ENCODE measurements at places on chromosomes 7 and 10. TPM values are rescaled to one million over a fixed set of nuclear protein-coding genes. Genes with fewer than 3 reads are reported as not detected.

DNA sequence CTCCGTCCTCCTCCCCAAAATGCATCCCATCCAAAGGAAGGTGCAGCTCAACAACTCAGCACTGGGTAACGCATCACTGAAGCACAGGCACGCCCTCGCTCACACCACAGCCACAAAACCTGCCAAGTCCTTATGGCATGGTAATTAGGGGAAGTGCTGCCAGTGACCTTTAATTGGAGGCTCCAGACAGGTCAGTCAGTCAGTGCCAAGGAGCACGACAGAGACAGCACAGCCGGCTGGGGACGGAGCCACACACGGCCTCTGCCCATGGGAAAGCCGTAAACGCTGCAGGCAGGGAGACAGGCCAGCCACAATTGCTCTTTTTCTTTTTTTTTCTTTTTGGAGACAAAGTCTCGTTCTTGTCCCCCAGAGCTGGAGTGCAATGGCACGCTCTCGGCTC, 146.5 kb downstream of the MAD1L1 start:
- no peak for DNase-seq
- peaks cover 12% of the 10 kb centered on the region for H3K36me3 ChIP-seq
- H3K4me3 ChIP-seq = no peak overlapping the region
- peaks cover 2% of the 10 kb centered on the region for H3K27me3 ChIP-seq
- peaks cover 16% of the 10 kb centered on the region for H3K4me1 ChIP-seq
- H3K27ac ChIP-seq = no peak overlapping the region

- H3K4me1 ChIP-seq = no peaks in the 10 kb centered on the region
- H3K36me3 ChIP-seq = no peaks in the 10 kb centered on the region
- H3K27me3 ChIP-seq = no peaks in the 10 kb centered on the region
- H3K4me3 ChIP-seq = no peak overlapping the region
Measured at GRCh38 chr10:74640134-74640921, 186.1 kb upstream of the KAT6B start.

GRCh38 chr7:92335574-92335973, 89.8 kb downstream of the ANKIB1 start:
- DNase-seq = no peak
- H3K27me3 ChIP-seq = no peaks in the 10 kb centered on the region
- H3K4me3 ChIP-seq = no peak overlapping the region
- no peaks in the 10 kb centered on the region for H3K4me1 ChIP-seq

DNA sequence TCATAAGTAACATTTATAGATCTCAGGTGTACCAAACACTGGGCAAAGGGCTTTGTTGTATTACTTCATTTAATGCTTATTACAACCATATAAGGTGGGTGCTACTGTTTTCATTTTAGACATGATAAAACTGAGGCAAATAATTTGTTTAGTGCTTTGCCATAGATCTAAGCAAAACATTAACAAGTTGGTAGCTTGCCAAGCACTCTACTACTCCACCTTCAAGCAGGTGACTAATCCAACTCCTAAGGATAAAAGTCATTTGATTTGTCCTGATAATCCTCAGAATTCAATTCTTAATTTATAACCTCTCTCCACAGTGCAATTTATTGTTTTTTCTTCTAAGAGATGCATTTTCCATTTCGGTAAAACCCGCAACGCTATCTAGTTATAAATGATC, 646.4 kb downstream of the GRM8 start:
- DNase-seq = no peak
- H3K4me3 ChIP-seq = no peak overlapping the region
- H3K27ac ChIP-seq = no peak overlapping the region
- no peaks in the 10 kb centered on the region for H3K4me1 ChIP-seq
- no peaks in the 10 kb centered on the region for H3K27me3 ChIP-seq
- no peaks in the 10 kb centered on the region for H3K36me3 ChIP-seq

- no peaks in the 10 kb centered on the region for H3K27me3 ChIP-seq
- no peak overlapping the region for H3K27ac ChIP-seq
- peaks cover 11% of the 10 kb centered on the region for H3K36me3 ChIP-seq
- H3K4me1 ChIP-seq = no peaks in the 10 kb centered on the region
Measured at GRCh38 chr10:29297678-29298077, 8.8 kb downstream of the LYZL1 start.

OR6V1 gene
- total RNA-seq = not detected

NEUROG3 gene
- total RNA-seq = not detected

DNA sequence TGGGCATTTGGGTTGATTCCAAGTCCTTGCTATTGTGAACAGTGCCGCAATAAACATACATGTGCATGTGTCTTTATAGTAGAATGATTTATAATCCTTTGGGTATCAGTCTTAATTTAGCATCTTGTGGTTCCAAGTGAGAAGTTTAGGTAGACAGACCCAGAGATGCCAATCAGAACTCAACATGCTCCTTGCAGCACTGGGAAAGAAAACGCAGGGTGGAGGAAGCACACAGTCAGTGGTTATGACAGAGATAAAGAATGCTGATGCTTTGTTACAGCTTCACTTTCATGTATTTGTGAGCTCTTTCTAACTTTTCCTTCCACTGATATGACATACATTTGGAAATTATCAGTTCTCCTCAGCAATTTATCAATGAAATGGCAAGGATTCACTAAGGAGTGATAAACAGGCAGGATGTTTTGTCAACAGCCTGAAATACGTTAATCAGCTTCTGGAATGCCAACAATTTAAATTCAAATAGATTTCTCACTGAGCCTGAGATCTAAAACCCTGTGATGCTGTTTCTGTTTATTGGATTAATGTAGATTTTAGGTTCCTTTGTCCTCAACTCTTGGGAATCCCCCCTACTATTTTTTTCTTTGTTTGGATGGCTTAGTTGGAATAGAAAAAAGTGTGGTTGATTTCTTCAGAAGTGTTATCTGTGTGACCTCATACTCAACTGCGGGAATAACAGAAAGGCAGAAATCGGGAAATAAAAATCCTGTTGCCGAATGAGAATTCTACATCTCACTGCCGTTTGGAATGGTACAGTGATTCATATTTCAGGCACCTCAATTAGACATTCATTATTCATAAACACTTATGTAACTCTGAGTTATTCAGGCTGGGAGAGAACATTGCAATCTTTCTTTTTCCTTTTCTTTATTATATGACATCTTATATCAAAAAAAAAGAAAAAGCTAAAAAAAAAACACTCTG, 675.0 kb downstream of the CNTNAP2 start:
- H3K4me3 ChIP-seq = no peak overlapping the region
- no peaks in the 10 kb centered on the region for H3K4me1 ChIP-seq
- no peak overlapping the region for H3K27ac ChIP-seq
- H3K36me3 ChIP-seq = no peaks in the 10 kb centered on the region
- H3K27me3 ChIP-seq = no peaks in the 10 kb centered on the region
- DNase-seq = no peak

AQP1 gene
- total RNA-seq = 2.7 TPM

DNA sequence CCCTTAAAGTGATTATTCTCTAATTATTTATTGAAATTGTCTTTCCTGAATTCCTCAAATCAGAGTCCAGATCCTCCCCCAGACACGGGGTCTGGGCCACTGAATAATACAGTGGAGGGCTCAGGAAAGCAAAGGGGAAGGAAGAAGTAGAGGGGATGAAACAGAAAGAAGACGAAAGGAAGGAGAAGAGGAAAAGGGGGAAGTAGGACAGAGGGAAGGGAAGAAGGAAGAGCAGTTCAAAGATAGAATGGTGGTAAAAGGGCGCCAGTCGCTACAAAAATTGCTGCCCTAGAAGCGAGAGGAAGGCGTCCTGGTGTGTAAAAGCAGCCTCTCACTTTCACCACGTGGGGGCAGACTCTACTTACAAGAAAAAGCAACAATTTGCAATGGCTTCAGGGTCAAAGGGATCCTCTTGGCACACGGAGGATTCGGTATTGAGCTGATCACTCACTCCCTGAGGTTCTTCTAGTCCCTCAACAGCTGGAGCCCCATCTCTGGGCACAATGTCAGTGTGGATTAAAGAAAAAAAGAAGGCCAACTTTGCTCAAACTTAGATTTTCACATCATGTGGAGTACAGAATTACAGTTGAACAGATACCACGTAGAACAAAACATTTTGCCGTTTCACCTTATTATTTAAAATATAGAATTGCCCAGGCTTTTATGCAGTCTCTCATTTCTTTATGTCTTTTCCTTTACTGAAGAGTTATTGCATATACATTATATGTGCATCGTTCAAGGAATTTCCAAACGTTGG, 31.4 kb upstream of the NPVF start:
- H3K27ac ChIP-seq = no peak overlapping the region
- DNase-seq = peak; percentile 68
- no peaks in the 10 kb centered on the region for H3K4me1 ChIP-seq
- H3K36me3 ChIP-seq = no peaks in the 10 kb centered on the region
- no peak overlapping the region for H3K4me3 ChIP-seq
- no peaks in the 10 kb centered on the region for H3K27me3 ChIP-seq

CNTNAP2 gene
- total RNA-seq = 5.4 TPM

CALHM3 gene
- not detected for total RNA-seq

DNA sequence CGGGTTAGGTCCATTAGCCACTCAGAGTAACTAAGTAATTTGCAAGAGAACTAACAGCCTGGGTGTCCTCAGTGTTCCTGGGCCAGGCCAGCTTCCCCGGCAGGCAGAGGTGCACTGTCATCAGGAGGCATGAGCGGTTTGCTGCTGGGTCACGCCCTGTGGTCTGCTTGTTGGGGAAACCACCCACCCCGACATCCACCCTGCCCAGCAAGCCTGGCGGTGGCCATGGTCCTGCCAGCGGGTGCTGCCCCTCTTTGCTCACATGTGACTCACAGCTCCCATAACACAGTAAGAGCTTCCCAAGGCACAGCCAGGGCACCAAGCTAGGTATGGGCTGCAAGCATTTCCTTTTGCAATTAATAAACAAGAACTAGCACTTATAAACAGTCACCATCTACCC, 75.9 kb downstream of the RGS10 start:
- no peak overlapping the region for H3K4me3 ChIP-seq
- H3K4me1 ChIP-seq = no peaks in the 10 kb centered on the region
- H3K27me3 ChIP-seq = peaks cover 12% of the 10 kb centered on the region

DNA sequence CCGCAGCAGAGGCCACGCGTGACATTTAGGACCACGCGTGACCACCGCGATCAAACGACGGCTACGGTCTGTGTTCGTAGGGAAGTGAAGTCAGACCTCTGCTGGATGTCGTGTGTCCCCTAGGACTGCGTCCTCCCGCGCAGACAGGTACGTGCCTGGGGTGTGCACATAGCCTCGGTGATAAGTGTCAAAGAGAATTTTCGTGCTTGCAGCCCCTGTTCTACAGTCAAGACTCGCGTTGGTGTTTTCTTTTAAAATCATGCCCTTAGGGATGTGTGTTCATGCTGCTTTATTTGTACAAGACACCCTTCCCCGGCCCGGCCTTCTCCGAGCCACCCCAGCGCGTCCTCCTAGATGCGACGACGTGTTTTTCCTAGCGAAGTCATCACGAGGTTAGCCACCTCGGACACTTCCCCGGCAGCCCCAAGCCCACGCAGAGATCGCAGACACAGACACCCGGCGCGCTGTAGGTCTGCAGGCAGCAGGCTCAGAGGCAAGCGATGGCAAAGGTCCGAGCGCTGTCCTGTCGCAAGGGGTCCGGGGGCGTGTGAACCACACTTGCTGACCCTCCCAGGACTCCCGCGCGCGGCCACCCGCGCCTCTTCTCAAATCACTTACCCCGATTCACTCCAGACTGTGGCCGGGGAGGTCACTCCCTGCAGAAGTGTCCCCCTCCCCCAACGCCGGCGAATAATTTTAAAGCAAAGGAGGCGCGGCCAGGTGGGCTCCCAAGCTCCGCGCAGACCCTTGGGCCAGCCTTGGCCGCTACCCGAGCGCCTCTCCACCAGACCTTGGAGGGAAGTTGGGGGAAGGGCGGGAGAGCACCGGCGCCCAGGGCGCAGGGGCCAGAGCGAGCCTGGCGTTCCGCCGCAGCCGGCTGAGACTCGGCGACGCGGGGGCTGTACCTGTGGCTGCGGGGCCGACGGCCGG, 552 bp downstream of the MKX start:
- H3K36me3 ChIP-seq = peaks cover 4% of the 10 kb centered on the region
- peaks cover 23% of the 10 kb centered on the region for H3K4me1 ChIP-seq
- H3K27me3 ChIP-seq = peaks cover 26% of the 10 kb centered on the region
- peak; percentile 36 for DNase-seq
- H3K27ac ChIP-seq = no peak overlapping the region

MET gene
- 35.1 TPM for total RNA-seq
